ENCODE measurements at places on chromosomes 11 and 22.

DNA sequence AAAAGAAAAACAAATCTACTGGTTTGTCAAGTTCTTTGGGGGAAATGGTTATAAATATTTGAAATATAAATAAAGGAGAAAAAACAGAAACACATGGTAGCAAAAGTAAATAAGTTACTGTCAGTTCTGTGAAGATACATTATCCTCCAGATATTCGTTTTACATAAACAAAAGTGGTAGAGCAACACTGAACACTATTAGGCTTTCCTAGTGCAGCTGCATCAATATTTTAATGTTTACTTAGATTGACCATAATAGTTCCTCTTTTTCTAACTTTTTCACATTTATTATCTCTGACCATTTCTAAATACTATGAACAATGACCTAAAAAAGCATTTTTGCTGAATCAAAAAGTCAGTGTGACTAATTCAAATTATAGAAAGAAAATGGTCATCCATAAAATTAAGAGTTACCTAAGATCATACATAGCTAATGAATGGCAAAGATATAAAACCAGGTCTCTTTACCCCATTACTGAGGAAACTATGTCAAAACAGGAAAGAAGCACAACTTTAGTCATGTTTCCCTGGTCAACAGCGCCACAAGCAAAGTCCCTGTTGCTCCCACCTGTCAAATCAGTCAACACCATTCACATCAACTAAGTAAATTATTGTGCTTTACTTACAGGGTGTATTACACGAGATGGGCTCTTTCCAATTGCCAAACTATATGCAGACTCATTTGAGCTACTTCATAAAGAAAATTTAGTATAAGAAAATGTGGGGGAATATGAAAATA is 38.5 kb downstream of the SBF2 start:
- DNase-seq = no peak

GRCh38 chr11:123193742-123194141 is 1.3 kb downstream of the CLMP start:
- DNase-seq = no peak

DNA sequence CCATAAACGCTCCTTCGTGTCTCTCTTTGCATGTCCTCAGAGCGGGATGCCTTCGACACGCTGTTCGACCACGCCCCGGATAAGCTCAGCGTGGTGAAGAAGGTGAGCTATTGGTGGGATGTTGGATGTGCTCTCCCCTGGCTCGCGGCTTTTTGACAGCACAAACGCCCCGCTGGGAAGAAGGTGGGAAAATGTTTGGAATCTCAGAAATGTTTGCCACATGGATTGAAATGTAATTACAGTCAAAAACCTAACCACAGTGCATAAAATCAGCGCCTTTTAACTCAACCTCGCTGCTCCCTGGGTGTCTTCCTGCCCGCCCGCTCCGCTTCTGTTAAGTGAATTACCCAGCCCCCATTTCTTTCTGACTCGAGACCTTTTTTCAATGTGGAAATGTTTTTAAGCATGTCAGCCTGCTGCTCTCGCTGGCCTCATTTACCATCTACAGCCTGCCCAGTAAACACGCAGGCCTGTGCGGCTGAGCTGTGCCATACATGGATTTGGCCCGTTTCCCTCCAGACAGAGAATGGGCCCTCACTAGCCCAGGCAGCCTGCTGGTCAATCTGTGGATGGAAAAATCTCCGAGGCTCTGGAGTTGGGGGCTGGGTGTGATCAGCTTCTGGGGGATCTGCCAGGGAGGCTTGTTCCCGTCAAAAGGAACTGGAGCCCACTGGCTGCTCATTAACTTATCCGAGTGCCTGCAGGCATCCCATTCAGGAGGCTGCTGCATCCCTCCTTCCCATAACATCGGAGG is 32.7 kb upstream of the PARVG start:
- no peak for DNase-seq

- DNase-seq = no peak
Observed at GRCh38 chr11:113805640-113806039, 26.0 kb downstream of the CLDN25 start.

DNA sequence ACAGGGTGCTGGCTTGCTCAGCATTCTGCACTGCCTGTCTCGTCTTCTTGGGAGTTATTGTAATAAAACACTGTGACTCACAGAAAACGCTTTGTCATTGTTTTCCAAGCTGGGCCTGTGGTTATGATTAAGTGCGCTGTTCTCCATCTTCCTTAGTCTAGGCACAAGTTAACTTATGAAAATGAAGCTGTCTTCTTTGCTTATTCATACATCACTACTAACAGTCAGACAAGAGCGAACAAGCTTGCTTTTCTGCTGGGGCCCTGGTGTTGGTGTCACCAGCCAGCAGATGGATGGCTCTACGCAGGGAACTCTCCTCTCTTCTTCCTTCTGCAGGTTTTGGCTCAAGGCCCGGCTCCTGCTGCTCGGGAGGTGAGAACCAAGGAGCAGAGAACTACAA is 380.1 kb upstream of the SYN3 start:
- DNase-seq = no peak

- DNase-seq = no peak
Observed at GRCh38 chr11:24890426-24890825, 393.6 kb downstream of the LUZP2 start.

GRCh38 chr22:25282346-25282670 is 62.9 kb downstream of the CRYBB2 start:
- no peak for DNase-seq

DNA sequence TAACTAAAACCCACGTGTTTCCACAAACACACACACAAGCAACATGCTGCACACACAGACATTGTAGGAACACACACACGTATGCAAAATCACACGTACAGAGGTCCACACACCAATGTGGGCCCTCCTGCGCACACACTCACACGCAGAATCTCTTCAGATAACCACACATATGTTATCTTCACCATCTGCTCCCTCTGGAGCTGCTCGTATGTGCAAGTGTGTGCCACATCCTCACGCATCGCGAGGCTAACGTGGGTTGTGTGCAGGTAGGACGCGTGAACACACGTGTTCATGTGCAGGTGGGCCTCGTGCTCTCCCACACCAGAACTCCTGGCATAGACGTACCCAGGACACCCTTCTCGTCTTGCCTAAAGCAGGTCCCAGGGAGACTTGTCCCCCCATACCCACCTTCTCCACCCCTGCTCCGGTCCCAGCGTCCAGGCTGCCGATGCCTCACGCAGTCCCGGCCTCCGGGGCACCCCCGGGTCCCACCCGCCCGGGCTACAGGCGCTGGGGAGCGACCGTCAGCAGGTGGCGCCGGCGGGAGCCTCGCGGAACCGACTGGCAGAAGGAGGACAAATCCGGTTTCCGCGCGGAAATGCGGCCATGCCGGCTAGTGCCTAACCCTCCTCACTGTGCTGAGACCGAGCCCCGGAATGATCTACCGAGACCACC is 10.3 kb upstream of the IGSF9B start:
- DNase-seq = peak; percentile 52

GRCh38 chr22:46531581-46532175 is 5.7 kb downstream of the CELSR1 start:
- DNase-seq = no peak

- DNase-seq = no peak
Observed at GRCh38 chr11:44575288-44575672, 9.8 kb downstream of the CD82 start.

DNA sequence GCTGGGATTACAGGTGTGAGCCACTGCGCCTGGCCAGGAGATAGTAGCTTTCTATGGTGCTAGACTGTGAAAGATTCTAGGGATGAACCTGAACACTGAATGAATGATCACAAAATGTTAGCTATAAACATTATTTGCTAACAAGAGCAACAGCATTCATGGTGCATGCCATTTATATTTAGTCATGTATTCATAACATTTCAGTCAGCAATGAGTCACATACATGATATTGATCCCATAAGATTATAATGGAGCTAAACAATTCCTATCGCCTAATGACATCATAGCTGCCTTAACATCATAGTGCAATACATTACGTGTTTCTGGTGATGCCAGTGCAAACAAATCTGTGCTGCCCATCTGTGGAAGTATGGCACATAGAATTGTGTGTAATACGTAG is 164.1 kb downstream of the ARHGAP42 start:
- DNase-seq = no peak

- DNase-seq = no peak
Observed at GRCh38 chr11:46363031-46363407, 15.8 kb downstream of the DGKZ start.

DNA sequence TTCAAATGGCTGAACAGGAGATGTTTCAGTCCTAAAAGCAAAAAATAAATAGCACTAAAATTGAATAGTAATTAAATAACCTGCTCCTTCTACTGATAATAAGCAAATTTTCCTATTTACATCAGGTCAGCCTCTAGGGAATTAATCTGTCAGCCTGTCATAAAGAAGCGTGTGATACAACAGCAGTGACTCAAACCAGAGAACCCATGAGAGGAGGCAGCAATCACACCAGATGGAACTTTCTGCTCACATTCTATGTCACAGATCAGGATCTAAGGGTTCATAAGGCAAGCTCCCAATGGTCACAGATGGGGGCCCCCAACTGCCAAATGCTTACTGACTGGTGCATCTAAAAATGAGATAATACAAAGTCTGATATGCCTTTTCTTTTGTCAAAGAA is 41.1 kb downstream of the RBFOX2 start:
- DNase-seq = no peak

DNA sequence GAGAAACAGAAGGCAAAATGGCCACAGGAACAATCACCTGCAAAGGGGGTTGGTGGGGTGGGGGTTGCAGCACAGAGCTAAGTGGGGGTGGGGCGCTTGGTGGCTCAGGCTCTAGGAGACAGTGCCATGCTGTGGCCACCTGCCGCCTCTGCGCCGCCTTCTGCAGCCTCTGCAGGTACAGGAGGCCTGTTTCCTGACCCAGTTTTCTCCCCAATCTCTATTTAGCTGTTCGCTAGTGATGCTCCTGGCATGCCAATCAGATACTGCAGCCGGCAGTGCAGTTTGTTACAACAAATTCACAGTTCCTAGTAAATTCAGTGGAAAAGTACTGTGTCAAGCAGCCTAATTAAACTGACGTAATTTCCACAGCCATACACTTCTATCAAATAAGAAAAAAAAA is 106.4 kb downstream of the SERGEF start:
- DNase-seq = no peak

- no peak for DNase-seq
Observed at GRCh38 chr11:94141511-94142307, 13.1 kb downstream of the PANX1 start.

- no peak for DNase-seq
Observed at GRCh38 chr22:35524966-35525686, 15.5 kb upstream of the RASD2 start.

DNA sequence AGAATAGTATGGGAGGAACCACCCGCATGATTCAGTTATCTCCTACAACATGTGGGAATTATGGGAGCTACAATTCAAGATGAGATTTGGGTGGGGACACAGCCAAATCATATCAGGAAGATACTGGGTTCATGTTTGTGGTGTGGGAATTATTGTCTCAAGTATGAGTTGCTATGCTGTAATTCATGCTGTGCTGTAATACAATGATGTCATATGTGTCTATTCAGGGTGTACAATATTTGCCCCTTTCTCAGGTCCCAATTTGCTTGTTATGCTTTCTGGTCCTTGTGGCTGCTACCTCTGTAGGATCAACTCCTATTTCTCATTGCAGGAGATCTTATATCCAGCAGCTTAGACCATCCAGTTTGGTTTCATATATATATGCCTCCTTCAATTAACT is 52.2 kb upstream of the ARHGAP20 start:
- no peak for DNase-seq

DNA sequence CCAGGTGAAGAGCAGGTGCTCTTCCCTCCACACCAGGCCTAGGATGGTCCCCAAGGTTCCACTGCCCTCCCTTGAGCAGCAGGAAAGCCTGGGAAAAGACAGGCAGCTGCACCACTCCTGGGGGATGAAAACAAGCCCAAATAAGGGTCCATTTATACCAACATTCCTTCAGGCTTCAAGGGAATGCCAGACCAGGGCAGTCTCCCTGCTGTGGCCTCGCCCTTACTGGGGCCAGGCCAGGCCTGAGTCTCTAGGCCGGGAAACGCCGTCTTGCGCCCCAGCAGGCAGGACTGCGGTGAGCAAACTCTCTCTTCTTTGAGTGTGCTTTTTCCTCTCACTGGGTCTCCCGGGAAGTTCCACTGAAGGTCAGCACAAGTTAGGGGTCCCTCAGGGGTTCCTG is 443.5 kb downstream of the SOX6 start:
- no peak for DNase-seq

- no peak for DNase-seq
Observed at GRCh38 chr11:96758957-96759356, 369.1 kb downstream of the JRKL start.

- no peak for DNase-seq
Observed at GRCh38 chr22:29782061-29782845, 15.1 kb downstream of the UQCR10 start.

DNA sequence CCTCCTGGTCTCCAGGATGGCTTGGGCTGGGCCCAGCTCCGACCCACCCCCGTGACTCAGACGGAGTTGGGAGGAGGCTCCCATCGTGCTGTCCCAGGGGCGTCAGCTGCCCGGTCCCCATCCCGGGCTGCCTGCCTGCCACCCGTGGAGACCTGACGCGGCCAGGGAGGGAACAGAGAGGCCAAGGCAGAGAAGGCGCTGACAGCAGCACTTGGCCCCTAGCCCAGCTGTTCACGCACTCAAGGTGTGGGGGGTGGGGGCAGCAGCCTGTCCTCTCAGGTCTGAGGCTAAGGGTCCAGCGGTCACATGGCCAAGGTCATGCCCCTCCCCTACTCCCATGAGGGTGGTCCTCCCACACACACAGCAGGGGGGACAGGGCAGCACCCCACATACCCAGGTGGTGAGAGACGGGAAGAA is 48.6 kb downstream of the ELFN2 start:
- DNase-seq = no peak

DNA sequence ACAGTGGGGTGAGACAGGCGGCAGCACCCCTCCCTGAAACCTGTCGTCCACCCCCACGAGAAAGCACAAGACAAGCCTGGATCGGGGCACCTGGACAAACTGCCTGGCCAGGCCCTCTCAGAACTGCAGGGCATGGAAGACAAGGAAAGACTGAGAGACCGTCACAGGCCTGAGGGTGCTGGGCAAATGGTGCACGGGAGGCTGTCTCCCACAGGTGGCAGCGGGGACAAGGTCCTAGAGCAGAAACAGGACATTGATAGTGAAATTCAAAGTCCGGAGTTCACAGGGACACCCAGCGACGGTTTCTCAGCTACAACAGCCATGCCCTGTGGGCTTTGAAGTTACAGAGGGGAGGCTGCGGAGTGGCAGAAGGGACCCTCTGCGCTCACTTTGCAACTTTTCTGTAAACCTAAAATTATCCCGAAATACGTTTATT is 20.6 kb downstream of the DRD4 start:
- no peak for DNase-seq

DNA sequence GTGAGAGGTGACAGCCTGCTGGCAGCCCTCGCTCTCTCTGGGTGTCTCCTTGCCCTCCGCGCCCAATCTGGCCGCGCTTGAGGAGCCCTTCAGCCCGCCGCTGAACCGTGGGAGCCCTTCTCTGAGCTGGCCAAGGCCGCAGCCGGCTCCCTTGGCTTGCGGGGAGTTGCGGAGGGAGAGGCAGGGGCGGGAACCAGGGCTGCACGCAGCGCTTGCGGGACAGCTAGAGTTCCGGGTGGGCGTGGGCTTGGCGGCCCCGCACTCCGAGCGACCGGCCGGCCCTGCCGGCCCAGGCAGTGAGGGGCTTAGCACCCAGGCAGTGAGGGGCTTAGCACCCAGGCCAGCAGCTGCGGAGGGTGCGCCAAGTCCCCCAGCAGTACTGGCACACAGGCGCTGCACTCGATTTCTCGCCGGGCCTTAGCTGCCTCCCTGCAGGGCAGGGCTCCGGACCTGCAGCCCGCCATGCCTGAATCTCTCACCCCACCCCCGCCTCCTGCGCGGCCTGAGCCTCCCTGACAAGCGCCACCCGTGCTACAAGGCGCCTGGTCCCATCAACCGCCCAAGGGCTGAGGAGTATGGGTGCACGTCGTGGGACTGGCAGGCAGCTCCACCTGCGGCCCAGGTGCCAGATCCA is 1526.1 kb downstream of the FAM181B start:
- no peak for DNase-seq
